ENCODE measurements at places on chromosomes 2 and 18. TPM values are rescaled to one million over a fixed set of nuclear protein-coding genes. Genes with fewer than 3 reads are reported as not detected.

- DNase-seq: no peak
These were observed 1248.9 kb upstream of the CHAC2 start for GRCh38 chr2:52518678-52519077.

DNA sequence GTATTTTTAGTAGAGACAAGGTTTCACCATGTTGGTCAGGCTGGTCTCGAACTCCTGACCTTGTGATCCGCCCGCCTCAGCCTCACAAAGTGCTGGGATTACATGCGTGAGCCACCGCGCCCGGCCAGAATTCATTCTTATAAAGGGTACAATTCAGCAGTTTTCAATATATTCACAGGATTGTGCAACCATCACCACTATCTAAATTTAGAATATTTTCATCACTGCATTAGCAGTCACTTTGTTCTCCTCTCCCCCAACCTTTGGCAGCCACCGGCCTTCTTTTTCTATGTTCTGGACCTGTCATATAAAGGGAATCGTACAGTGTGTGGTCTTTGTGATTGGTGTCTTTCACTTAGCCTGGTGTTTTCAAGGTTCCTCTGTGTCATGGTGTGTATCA is 40.7 kb downstream of the TCF7L1 start:
- no peak for DNase-seq

GRCh38 chr18:65721619-65722018 is 29.2 kb upstream of the CDH7 start:
- no peak for DNase-seq

DNA sequence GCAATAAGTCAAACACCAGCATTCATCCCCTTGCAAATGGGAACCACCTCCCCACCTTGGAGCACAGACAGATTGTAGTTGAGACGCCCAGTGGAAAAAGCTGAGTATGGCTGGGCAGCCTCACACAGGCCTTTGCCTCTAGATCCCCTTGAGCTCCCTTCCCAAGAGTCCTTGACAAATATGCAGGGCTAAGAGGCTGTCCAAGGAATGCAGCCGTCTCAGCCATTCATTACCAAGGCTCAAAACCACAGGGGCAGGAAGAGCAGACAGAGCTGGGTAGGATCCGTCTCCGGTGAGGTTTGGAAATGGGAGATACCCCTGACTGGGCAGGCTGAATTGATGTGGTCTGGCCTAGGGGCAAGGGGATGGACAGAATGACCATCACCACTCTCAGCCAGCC is 557.1 kb downstream of the TNS1 start:
- DNase-seq: no peak

- no peak for DNase-seq
These were observed 68.9 kb downstream of the TMEM18 start for GRCh38 chr2:608297-608696.

GRCh38 chr18:64972545-64972944 is 778.3 kb upstream of the CDH7 start:
- no peak for DNase-seq

GRCh38 chr2:53559302-53559966 is 208.2 kb upstream of the CHAC2 start:
- no peak for DNase-seq

GRCh38 chr2:136437461-136437860 is 319.5 kb upstream of the CXCR4 start:
- DNase-seq: no peak

DNA sequence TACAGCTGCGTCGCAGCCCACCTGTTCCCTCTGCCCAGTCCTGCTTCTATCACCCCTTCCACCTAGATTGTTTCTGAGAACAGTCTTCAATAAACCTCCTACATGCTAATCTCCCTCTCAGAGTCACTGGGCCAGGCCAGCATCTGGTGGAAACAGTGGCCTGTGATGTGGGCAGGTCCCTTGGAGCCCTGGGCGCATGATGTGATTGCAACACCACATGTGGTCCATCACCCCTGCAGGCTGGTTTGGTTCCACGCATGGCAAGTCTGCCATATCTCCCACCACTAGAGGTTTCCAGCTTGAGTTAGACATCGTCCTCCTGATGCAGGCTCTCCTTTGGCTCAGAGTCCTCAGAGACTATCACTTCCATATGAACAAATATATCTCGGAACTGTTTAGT is 83.5 kb downstream of the PRKCE start:
- no peak for DNase-seq

DNA sequence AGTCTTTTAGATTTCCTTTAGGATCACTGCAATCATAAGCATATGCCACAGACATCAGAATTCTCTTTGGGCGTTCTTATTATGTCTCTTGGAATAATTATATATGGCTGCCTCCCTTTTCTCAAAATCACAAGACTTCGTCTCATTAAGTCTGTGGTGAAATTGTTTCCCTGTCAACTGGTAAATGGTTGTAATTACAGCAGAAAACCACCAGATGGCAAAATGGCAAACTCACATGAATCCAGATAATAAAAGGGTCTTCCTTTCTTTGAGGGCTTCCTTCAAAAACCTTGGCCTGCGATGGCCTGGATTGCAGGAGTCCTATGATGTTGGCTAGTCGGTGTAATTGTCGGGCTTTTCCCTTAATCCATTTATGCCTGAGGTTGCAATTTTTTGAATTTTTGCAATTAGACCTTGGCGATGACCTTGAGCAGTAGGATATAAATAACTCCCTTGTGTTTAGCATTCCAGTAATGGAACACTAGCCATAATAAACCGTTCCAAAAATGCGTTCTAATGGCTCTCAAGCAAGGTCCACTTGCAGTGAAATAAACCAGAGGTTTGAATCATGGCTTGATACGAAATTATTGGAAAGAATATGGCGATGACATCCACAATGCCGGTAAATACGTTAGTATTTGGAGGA is 656.4 kb downstream of the MBD2 start:
- no peak for DNase-seq

DNA sequence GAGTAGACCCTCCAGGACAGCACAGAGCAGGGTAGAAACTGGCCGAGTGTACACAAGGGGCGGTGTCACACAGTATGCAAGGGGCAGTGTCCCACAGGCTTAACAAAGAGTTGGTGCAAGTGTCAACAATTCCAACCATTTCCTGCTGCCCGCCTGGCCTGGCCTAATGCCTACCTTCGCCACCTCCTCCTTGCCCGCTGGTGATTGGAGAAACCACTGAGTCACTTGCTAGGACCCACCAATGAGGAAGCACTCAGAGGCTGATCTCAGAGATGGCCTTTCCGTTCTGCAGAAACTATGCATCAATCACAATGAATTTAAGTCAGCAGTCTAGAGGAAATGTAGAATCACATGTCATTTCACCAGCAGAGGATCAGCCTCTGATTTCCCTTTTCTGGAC is 263.3 kb upstream of the PKDCC start:
- no peak for DNase-seq

The ANKAR gene
- 3.5 TPM for polyA plus RNA-seq

The CFAP210 gene
- polyA plus RNA-seq: not detected

The CHRNG gene
- not detected for polyA plus RNA-seq

The MFF gene
- 255 TPM for polyA plus RNA-seq

The ALPI gene
- polyA plus RNA-seq: not detected

The TMEM185B gene
- polyA plus RNA-seq: 24.3 TPM

The IL18R1 gene
- 2.5 TPM for polyA plus RNA-seq

The GDF7 gene
- polyA plus RNA-seq: 0.01 TPM
